CD4-positive, alpha-beta T cell treated with Interleukin-6 at 100 ng/mL for 8 hours (primary cell): ENCODE measurements at places on chromosomes 2 and 18.
A peak's percentile ranks its signal among the peaks of the same experiment; 100 is the strongest.

- DNase-seq, result no peak
Observed at GRCh38 chr18:45037618-45038017, 356.9 kb downstream of the SETBP1 start.

DNA sequence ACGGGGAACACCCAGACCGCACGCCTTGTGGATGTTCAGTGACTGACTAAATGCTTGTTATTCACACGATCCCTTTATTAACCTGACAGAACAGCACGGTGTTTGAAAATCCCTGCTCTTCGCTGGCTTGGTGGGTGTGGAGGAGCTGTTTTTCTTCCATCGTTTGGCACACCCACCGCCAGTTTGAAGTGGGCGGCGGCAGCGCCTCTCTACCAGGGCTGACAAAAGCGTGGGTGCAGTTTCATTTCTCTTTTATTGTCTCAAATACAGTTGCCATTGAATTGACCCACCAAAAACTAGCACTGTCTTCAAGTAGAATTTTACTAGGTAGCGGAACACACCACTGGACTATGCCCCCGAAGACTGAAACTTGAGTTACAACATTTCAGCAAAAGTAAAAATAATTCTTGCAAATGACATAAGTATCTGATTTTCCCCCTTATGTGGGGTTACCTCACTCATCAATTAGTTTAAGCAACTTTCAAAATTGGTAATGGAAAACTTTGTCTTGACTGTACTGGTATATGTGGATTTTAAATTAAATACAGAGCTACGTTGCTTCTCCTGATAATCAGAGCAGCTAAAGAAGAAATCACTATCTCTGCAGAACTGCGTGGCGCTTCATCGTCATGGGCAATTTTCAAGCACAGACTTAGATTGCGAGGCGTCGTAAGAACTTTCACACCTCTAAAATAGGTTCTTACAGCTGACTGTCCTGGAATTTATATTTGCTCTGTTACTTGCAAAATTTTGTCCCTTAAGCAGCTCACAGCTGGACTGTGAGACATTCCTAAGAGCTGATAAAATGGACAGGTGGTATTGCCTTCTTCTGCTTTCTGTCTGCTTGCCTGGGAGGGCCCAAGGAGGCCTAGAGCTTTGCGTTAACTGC lies 60.9 kb downstream of the LDLRAD4 start:
- DNase-seq, result peak; percentile 24

- DNase-seq, result no peak
Observed at GRCh38 chr2:175234650-175235049, 53.1 kb upstream of the ATP5MC3 start.

GRCh38 chr18:79356435-79356834 lies 39.3 kb upstream of the NFATC1 start:
- DNase-seq, result no peak

GRCh38 chr2:137957033-137957432 lies 7.2 kb upstream of the HNMT start:
- DNase-seq, result no peak

- DNase-seq, result no peak
Observed at GRCh38 chr2:234363647-234364294, 133.1 kb downstream of the ARL4C start.

GRCh38 chr2:105872142-105872728 lies 127.5 kb downstream of the NCK2 start:
- peak; percentile 27 for DNase-seq

DNA sequence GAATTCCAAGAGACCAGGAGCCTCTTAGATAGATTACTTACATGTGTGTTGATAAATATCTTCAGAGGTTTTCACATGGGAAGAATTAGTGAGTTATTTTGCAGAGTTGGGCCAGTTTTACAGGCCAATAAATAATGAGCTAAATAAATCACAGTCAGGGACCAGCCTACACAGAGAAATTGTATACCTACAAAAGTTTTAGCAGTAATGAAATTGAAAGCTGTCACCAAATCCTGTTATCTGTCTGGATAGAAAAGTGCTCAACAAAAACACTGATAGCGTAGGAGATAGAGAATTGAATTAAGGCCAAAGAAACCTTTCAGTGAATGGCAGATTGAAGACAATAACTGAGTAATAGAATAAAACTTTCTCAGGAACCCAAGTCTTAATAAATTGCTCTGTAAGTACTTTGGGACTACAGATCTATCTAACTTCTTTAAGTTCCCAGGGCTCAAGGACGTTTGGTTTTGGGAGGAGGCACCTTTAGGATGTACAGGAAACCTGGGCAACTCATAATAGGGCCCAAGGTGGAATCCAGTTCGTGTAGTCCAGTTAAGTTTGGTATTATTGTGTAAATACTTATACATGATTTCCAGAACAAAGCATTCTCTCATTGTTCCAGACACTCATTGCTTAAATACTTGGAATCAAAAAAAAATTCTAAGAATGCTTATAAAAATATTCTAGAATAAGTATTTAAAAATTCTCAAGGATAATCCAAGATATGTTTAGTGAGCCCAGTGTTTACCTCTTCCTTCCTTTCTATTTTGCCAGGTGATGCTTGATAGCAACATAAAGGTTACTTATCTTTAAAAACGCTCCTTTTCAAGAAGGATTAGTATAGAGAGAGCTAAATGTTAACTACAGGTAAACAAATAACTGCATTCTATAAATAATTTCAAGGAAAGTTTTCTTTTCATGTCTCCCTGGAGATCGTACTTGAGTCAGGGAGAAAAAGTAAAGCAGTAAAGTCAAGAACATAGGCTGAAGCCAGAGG lies 134.5 kb downstream of the NCKAP5 start:
- no peak for DNase-seq

GRCh38 chr2:149446748-149447147 lies 116.4 kb downstream of the LYPD6 start:
- DNase-seq, result no peak

DNA sequence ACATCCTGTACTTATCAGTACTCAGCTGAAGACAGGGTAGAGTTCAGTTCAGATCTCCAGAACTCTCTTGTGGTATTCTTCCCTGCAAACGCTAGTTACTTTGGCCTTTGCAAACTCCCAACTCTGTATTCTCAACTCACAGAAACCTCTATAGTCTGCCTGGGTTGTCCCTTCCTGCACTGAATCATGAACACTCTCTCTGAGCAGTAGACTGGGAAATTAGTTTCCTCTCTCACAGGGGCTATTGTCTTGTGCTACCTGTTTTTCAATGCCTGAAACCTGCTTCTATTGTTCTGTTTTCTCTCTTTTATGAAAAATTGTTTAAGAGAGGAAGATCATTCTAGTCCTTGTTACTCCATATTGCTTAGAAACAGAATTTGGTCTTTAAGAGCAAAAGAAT lies 134.7 kb downstream of the VIT start:
- no peak for DNase-seq

- DNase-seq, result no peak
Observed at GRCh38 chr2:155442755-155443372, 744.4 kb downstream of the KCNJ3 start.

DNA sequence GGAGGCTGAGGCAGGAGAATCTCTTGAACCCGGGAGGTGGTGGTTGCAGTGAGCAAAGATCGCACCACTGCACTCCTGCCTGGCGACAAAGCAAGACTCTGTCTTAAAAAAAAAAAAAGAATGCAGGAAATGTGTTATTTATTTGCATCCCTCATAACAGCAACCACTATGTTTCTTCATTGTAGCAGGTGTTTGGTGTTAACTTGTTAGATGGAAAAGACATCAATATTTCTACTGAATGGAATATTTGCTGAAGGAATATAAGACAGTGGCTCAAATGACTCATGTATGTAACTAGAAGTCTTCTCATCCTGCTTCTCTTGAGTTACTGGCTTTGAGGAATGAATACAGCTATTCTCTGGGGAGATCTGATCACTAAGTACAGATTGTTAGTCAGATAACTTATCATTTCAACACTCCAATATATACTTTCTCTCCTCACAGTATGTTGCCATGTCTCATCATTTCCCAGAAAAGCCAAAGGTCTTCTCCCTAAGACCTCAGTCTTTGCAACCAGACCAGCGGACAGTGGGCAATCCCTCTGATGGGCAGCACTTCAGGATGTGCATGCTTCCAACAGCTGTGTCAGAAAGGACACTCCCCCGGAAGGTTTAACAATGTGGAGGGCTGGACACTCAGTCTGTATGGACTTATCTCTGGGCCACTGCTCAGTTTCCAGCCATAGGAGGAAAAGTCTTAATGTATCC lies 104.4 kb upstream of the STK17B start:
- no peak for DNase-seq

- DNase-seq, result no peak
Observed at GRCh38 chr18:77108821-77109647, 23.5 kb downstream of the MBP start.

DNA sequence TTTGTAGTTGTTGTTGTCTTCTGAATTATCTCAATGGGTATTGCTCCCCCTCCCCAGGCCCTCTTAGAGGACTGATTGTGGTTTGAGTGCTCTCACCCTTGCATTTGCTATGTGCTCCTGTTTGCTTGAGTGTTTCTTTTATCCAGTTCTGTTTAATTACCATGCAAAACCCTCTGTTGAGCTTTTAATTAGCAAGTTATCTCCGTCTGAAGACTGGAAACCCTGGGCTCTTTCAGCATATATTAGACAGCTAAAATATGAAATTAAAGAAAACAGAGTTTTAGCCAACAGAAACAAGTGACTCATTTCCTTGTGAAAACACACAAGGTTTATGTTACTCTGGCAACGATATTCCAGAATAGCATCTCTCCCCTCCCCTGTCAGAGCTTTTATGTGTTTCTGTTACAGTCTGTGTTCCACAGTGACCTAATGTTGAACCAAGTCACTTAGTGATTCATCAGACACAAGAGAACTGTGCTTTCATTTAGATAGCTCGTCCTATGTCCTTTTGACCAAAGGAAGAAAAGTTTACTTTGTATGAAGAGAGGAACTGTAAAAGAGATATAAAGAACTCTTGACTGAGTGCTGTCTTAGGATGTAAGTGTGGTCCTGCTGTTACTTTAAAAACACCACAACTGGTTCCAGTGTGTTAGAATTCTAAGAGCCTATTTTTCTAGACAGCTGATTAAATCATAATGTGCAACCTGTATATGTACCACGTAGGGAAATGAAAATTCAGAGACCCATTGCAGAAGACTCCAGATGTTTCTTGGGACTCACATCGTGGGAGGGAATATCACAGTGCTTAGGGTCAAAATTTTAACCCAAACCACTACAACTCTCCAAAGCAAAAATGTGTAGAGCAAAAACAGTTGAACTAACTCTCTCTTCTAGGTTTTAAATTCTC lies 172.8 kb upstream of the RBMS1 start:
- DNase-seq, result peak; percentile 18

DNA sequence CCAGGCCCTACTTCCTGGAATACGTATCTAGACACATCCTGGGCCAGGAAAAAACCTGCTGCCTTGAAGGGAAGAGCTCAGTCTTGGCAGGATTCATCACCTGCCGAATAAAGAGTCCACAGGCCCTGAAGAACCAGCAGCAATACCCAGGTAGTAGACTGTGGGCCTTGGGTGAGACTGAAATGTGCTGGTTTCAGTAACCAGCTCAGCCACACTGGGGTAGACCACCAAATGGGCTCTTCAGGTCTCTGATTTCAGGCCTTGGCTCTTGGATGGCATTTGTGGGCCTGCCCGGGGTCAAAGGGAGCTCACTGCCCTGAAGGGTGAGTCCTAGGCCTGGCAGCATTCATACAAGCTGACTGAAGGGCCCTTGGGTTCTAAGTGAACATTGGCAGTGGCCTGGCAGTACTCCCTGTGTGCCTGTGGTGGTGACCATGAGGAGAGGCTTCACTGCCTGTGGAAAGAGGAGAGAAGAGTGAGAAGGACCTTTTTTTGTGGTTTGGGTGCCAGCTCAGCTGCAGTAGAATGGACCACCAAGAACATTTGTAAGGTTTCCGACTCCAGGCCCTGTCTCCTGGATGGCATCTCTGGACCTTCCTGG lies 175.1 kb downstream of the ANKRD30B start:
- DNase-seq, result no peak

DNA sequence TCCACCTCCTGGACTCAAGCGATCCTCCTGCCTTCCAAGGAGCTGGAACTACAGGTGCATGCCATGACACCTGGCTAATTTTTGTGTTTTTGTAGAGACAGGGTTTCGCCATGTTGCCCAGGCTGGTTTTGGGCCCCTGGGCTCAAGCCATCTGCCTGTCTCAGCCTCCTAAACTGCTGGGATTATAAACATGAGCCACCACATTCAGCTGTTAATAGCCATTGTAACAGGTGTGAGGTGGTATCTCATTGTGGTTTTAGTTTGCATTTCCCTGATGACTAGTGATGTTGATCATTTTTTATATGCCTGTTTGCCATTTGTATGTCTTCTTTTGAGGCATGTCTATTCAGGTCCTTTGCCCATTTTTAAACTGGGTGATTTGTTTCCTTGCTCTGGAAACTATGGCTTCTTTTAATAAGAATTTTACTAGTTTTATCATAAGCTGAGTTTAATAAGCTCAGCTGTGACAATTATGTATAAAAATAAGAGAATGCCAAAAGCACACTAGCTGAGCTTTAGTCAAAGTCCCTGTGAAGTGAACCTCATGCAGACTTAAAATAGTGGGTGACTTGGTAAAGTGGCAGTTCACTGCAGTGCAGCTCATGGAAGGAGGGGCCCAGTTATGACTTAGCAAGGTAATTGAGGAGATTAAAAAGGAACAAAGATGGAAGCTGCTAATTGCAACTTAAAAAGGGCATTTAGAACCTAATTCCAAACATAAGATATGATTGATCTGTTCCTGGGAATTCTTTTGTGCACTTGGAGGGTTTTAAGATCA lies 465.1 kb downstream of the TGIF1 start:
- no peak for DNase-seq

DNA sequence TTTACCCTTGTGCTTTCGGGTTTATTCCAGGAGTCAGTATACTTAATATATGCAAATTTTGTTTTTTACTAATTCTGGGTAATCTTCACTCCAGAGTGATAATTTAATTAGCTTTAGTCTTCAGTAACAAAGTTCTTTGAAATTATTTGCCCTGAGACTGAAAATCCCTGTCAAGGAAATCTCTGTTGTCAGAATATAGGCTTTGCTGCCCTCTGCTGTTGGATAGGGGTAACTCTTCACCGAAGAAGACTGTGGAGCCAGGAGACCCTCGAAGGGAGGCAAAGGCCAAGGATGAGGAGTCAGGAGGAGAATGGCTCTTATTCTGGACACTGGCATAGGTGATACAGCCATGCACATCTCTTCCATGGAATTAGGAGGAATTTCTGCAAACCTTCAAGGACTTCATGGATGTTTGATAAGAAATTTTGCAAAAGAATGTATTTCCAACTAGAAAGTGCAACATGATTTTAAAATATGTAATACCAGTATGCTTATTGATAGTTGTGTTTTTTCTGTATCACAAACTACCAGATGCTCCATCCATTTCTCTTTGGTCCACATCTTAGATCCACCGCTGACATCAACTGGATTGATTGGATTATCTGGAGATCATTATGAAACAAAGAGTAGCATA lies 182.3 kb downstream of the RDH14 start:
- peak; percentile 7 for DNase-seq

GRCh38 chr2:67952066-67952465 lies 110.7 kb downstream of the C1D start:
- no peak for DNase-seq

DNA sequence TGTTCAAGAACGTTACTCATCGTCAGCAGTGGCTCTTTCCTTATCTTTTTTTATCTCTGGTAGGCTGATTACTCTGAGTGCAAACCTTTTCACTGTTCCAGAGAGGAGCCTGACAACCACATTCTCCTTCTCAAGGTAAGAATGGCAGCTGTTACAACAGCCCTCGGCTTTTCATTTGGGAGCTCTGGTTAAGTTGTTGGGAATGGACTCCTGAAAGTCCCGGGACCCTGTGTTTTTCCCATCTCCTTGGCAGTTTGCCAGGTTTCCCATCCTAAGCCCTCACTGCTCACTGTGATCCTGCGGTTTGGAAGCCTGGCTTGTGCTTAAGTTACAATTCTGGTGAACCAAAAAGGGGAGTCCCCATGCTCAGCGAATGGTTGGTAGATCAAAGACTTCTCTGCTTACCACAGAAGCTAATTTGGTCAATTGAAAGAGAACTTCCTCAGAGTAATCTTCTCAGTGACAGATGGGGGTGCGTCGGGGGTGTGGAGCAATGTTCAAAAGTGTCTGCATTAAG lies 122.3 kb downstream of the LYPD6B start:
- DNase-seq, result peak; percentile 9
